Spinal cord (tissue), 10 donors: ENCODE measurements at places on chromosomes 4 and X. TPM values are rescaled to one million over a fixed set of nuclear protein-coding genes. Genes with fewer than 3 reads are reported as not detected.

ANK2 gene
- 241 TPM for total RNA-seq

USP46 gene
- total RNA-seq = 30.2 TPM

STATH gene
- not detected for total RNA-seq

PRDM8 gene
- total RNA-seq = 8.8 TPM

CSAG3 gene
- not detected for total RNA-seq

TRIM2 gene
- total RNA-seq = 132 TPM

CYTL1 gene
- 4.2 TPM for total RNA-seq

SLC2A9 gene
- 3.9 TPM for total RNA-seq

CDKL2 gene
- 25.1 TPM for total RNA-seq
